ENCODE measurements at places on chromosomes 4 and X.

DNA sequence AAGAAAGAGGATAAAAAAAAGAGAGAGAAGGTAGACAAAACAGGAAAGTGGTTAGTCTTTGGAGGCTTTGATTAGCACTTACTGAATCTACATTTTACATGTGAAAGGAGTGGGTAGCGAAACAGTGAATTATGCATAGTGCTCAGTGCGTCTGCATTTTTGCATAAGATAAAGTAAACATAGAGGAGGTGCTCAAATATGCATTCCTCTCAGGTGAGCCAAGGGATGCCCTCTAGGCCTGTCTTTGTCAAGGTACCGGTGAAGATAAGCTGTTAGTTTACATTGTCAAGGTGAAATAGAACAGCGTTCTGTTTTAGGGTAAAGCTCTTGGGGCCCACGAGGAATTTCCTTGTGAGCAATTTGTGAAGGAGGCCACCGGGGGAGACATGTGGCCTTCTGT is 260.6 kb downstream of the TRIML1 start:
- no peak for DNase-seq

GRCh38 chr4:150436598-150437370 is 145.2 kb upstream of the MAB21L2 start:
- DNase-seq: no peak

GRCh38 chrX:56099271-56099670 is 132.9 kb upstream of the KLF8 start:
- DNase-seq: no peak

DNA sequence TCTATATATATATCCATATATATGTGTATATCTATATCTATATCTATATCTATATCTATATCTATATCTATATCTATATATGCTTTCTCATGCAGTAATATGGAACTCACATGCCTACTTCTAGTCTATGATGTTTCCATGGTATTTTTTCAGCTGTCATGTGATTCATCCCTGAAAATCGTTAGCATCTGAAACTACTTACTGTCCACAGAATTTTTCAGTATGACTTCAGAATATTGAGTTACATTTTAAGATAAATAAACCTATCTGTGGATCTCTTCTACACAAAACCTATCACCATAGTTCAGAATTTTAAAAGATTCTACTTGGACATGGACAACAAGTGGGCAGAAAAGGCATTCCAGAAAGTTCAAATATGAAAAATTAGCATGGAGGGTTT is 855.1 kb upstream of the INTU start:
- DNase-seq: no peak

- DNase-seq: no peak
Measured at GRCh38 chr4:161428180-161428965, 735.4 kb downstream of the FSTL5 start.

- no peak for DNase-seq
Measured at GRCh38 chr4:26815706-26816105, 44.9 kb upstream of the STIM2 start.
